CD8-positive, alpha-beta T cell (primary cell): ENCODE measurements at places on chromosomes 4 and X. TPM values are rescaled to one million over a fixed set of nuclear protein-coding genes. Genes with fewer than 3 reads are reported as not detected.

GRCh38 chr4:154491341-154492271 lies at the start of gene DCHS2:
Gene DCHS2, minus strand, starts transcription at chr4:154491799. Its CDS starts 444 bp downstream, at chr4:154491355.
- no peak for DNase-seq

DNA sequence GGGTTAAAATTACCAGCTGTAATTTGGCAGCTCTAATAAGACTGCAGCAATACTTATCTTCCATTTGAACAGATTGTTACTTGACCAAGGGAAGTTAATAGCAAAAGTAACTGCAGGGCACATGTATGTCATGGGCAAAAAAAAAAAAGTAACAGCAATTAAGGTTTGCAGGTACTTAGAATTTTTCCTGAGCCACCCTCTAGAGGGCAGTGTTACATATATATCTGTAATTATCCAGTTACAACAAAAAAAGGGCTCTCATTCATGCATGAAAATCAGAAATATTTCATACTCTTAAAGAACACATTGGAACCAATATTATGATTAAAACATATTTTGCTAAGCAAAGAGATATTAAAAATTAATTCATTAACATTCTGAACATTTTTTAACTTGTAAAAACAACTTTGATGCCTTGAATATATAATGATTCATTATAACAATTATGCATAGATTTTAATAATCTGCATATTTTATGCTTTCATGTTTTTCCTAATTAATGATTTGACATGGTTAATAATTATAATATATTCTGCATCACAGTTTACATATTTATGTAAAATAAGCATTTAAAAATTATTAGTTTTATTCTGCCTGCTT lies 25.1 kb downstream of the XIAP start:
- peak; percentile 16 for DNase-seq

GRCh38 chrX:20378233-20378920 lies 111.7 kb upstream of the RPS6KA3 start:
- DNase-seq, result no peak

DNA sequence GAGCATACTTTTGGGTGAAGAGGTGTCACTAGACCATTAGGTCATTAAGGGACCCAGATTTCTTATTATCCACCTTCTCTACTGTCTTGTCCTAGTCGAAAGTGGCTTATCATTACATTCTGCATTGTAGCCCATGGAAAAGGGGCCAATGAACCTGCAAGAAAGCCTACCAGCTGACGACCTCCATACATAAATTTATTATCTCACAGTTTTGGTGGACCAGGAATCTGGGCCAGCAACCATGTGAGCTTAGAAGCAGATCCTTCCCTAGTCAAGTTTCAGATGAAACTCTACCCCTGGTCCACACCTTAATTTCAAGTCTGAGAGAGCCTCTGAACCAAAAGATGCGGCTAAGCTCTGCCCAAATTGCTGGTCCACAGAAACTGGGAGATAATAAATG lies 37.6 kb downstream of the RPS6KA3 start:
- DNase-seq, result no peak

CORIN gene
- total RNA-seq, result not detected

DNA sequence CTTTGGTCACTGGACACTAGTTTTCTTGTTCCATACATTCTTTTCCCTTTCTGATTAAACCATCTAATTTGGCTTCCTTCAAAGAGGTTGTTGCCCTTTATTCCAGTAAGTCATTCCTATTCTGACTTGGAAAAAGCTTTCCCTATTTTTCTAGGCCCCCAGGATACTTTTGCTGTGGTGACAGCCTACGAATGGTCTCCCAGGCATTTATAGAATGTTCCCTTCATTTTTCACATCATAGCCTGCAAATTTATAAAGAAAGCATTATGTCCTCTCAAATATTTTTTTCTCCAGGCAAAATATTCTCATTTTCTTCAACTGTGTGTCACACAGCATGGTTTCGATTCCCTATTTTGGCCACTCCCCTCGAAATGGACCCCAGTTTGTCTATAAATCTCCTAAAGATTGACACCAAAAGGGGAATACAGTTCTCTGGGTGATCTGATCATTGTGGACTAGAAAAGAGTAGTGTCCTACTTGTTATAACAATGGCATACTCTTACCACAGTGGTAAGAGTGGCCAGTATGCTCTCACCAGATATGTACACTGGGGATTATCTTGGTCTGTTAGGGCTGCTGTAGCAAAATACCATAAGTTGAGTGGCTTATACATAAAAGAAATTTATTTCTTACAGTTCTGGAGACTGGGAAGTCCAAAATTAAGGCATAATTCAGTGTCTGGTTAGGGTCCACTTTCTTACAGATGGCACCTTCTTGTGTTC lies 41.5 kb upstream of the BMP2K start:
- no peak for DNase-seq

DNA sequence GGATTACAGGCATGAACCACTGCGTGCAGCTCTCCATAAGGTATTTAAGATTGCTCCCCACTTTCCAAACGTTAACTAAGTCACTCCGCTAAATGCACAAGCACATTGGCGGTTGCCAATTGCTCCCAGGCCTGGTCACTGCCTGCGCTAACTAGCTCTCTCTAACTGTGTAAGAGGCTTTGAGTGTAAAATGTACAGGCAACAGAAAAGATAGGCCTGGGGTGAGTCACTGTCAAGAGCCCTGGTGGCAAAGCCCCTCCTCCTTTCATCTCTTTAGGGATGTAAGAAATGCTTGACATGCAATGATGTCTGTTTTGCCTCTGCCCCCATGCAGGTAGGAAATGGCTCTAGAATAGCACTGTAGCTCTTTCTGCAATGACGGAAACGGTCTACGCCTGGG lies 329.7 kb upstream of the GATB start:
- peak; percentile 73 for DNase-seq

- DNase-seq, result no peak
Observed at GRCh38 chr4:150849016-150849415, 166.1 kb downstream of the LRBA start.

HMGN5 gene
- 0.92 TPM for total RNA-seq
